WERI-Rb-1 (cell line): ENCODE measurements at places on chromosomes 12 and 14.

DNA sequence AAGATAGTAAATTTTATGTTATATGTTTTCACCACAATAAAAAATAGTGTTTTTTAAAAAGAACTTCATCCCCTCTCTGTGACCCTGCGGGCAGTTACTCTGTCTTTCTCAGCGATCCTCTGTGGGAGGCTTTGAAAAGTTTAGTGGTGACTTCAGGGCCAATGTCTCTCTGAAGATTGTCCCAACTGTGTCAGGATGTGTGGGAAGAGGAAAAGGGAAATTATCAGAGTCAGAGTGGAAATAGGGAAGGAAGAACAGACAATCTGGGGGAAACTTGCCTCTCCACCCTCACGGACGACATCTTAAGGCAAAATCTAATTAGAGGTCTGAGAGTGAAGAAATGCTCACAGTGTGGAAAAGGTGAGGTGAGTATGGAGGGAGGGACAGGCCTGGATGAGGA, 3.5 kb upstream of the OR10P1 start:
- DNase-seq, result no peak

GRCh38 chr12:115259968-115260747, 576.2 kb upstream of the TBX3 start:
- DNase-seq, result no peak

DNA sequence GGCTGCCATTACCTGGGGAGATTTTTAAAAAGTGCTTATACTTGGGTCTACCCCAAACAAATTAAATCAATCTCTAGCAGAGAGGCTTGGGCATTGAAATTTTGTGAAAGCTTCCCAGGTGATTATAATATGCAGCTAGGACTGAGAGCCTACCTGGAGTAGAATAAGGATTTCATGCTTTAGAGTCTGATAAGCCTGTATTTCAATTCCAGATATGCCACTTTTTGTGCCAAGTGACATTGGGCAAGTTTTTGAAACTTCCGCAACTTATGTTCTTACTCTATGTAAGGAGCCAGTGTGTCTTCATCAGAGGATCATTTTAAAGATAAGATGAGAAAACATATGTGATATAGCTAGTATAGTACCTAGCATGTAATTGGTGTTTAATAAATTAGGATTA, 159.8 kb upstream of the LRIG3 start:
- no peak for DNase-seq

GRCh38 chr14:58705066-58705465, 67.3 kb downstream of the DACT1 start:
- no peak for DNase-seq

GRCh38 chr14:100657780-100658179, 68.9 kb upstream of the DLK1 start:
- no peak for DNase-seq

- no peak for DNase-seq
Measured at GRCh38 chr12:108043750-108044533, 85.1 kb upstream of the WSCD2 start.
